Kidney (tissue), 22 donors: ENCODE measurements at places on chromosomes 13 and 19. TPM values are rescaled to one million over a fixed set of nuclear protein-coding genes. Genes with fewer than 3 reads are reported as not detected.

The KLK12 gene
- not detected for polyA plus RNA-seq

The ZMYM5 gene
- polyA plus RNA-seq, result 4.8 TPM

The EPS8L1 gene
- 45.4 TPM for polyA plus RNA-seq

The ATP13A1 gene
- 30.1 TPM for polyA plus RNA-seq

The COQ8B gene
- polyA plus RNA-seq, result 45.8 TPM

The NDFIP2 gene
- polyA plus RNA-seq, result 28.7 TPM

The CGB3 gene
- polyA plus RNA-seq, result not detected

The FXYD5 gene
- 41.9 TPM for polyA plus RNA-seq

The N4BP2L1 gene
- 10.1 TPM for polyA plus RNA-seq

The CAMSAP3 gene
- polyA plus RNA-seq, result 19.3 TPM

The CLEC11A gene
- 24.5 TPM for polyA plus RNA-seq

The CATSPERD gene
- not detected for polyA plus RNA-seq

The OR7A5 gene
- polyA plus RNA-seq, result not detected

The GATAD2A gene
- polyA plus RNA-seq, result 18.0 TPM

The DMPK gene
- polyA plus RNA-seq, result 31.3 TPM

The MYPOP gene
- 11.7 TPM for polyA plus RNA-seq

The ISYNA1 gene
- 101 TPM for polyA plus RNA-seq

The UBL3 gene
- polyA plus RNA-seq, result 18.1 TPM

The SNRPD2 gene
- polyA plus RNA-seq, result 358 TPM

The CGB8 gene
- not detected for polyA plus RNA-seq

The TEX101 gene
- polyA plus RNA-seq, result not detected

The OXGR1 gene
- 3.5 TPM for polyA plus RNA-seq

The TLE6 gene
- 5.2 TPM for polyA plus RNA-seq

The MBD3L2 gene
- not detected for polyA plus RNA-seq

The MAST1 gene
- polyA plus RNA-seq, result 0.39 TPM

The CEACAM3 gene
- polyA plus RNA-seq, result not detected

The HIPK4 gene
- not detected for polyA plus RNA-seq
